GM19239 (cell line): ENCODE measurements at places on chromosomes 6 and 20.

DNA sequence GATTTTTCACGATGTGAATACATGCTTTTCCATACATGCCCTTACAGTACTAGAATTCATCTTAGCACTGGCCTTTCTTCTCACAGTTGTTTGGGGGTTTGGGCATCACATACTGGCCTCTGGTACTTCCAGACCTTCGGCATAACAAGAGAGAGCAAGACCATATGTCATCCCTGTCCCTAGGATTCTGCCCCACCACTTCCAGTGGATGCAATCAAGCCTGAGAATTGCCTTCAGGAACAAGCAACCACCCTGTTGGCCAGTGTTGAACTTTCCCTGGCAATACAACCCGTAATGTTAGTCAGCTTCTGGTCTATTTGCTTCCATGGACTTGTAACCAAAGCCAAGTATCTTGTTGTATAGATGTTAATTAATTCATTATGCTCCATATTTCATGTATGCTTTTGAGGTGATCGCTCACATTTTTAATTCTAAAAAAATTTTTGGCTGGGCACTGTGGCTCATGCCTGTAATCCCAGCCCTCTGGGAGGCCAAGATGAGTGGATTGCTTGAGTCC lies 15.4 kb upstream of the SLPI start:
- no peak for DNase-seq

GRCh38 chr20:53284256-53284655 lies 309.4 kb downstream of the ZNF217 start:
- no peak for DNase-seq

GRCh38 chr6:259901-260508 lies 32.3 kb upstream of the DUSP22 start:
- peak; percentile 61 for DNase-seq

DNA sequence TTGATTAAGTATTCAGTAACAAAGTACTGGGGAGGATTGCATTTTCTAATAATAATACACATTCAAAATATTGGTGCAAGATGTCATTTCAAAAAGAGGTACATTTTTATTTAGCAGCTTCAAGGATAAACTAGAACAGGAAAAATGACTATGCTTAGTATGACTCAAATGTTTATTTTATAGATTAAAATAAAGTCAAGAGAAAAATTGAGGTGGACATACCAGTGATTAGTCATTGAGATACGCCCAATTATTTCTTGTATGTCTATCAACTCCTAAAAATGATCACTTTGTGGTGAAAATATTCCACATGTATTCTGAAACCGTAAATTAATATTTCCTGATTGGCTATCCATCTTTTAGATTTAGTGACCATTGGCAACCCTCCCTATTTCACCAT lies 96.7 kb downstream of the PHF3 start:
- no peak for DNase-seq

- DNase-seq, result no peak
These were observed 332.4 kb downstream of the PRKN start for GRCh38 chr6:162395181-162395580.

GRCh38 chr20:47543006-47543431 lies 41.3 kb downstream of the NCOA3 start:
- no peak for DNase-seq

GRCh38 chr6:89110284-89110683 lies 7.6 kb downstream of the SRSF12 start:
- DNase-seq, result no peak
